ENCODE measurements at places on chromosomes 6 and 20.

GRCh38 chr20:60238992-60239660, 280.9 kb downstream of the CDH26 start:
- DNase-seq, result no peak

DNA sequence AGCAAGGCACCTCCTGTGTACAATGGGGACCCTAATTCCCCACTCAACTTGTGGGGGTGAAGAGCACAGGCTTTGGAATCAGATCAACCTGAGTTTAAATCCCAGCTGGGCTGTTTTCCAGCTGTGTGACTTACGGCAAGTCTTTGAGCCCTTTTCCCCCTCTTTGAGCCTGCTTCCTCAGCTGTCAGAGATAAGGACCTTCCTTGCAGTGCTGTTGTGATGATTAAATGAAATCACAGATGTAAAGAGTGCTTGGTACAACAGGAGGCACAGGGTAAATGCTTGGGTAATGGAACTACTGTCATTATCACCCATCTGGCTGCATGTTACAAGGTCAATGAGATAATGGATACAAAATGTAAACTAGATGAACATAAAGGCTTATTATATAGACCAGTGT, 3.2 kb downstream of the SNX21 start:
- DNase-seq, result no peak

GRCh38 chr20:17210983-17211382, 15.9 kb upstream of the PCSK2 start:
- DNase-seq, result peak; percentile 61

GRCh38 chr20:35653893-35654292, 10.8 kb downstream of the CPNE1 start:
- no peak for DNase-seq

DNA sequence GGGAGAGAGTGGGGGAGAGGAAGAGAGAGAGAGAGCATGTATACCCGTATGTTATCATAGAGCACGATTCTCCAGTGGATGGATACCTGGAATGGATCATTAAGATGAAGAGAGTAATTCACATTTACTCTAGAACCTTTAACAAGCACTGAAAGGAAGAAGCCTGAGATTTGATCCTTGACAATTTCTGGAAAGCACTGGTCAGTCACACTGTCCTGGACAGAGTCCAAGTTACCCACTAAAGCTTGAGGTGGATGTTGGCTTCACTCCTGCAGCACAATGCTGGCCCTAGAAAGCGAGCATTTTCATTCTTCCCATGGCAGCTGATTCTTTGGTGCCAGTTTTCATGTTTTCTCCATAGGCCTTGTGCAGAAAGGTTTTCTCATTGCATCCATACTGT, 25.6 kb downstream of the NFYA start:
- no peak for DNase-seq
